ENCODE measurements at places on chromosomes 3 and 15.
A peak's percentile ranks its signal among the peaks of the same experiment; 100 is the strongest.

GRCh38 chr3:179168918-179169317, 20.8 kb downstream of the PIK3CA start:
- DNase-seq: no peak

DNA sequence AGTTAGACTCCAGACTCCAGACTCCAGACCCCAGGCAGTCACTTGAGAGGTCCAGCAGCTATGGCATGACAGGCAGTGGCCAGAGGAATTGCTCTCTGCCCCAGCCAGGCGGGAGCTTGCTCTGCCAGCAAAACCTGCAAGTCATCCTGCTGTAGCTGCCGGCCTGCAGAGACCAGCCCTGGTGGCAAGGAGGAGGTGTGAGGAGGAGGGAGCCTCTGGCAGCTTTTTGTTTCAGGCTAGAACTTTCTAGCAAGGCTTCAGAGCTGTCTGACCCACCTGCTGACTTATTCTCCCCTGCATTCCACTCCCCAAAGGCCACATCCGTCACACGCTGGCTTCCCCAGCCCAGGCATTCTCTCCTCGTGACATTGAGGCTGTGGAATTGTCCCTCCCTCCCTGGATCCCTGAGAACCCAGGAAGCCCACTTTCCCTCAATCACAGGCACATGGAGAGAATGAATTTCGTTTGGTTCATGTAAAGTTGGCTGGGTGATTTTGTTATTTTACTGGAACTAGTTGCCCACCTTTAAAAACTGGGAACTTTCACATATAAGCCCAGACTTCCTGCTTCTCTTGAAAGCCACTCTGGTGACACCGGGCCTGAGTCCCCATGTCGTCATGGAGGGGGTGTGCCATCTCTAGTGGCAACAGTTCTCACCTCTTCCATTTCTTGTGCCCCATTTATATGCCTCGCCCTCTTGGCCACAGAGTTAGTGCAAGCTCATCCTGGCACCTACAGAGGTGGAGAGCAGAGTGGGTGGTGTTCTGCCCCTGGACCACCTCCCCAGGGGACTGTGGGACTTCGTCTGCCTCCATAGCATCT, 82.7 kb downstream of the ABHD5 start:
- DNase-seq: no peak

DNA sequence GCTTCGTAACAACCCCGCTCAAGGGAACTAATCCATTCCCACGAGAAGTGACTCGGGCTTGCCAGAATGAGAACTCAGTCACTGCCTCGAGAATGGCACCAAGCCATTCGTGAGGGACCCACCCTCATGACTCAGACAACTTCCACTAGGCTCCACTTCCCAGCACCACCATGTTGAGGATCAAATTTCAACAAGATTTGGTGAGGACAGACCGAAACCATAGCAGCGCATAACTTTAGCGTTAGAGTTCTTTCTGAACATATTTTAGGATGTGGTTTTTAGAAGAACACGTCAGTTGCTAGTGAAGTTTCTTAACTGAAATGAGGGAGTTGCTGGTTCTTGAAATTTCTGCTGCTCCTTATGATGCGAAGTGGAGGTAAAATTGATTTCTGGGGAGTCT, 13.5 kb downstream of the PTPRG start:
- DNase-seq: no peak

DNA sequence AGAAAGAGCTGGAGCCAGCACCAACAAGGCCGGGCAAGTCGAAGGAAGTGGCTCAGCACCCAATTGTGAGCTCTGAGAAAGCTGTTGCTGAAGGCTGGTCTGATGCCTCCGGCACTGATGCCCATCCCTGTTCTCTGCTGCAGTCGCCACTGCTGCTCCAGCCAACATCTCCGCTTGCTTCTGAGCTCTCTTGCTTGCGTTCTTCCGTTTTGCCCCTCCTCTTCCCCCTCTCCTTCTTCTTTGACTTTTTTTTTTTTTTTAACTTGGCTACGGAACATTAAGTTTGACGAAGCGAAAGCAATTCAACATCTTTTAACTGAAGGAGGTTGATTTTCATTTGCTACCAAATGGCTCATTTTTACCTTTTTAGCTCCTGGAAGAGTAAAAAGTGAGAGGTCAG, 442.9 kb downstream of the MCTP2 start:
- no peak for DNase-seq

- no peak for DNase-seq
Measured at GRCh38 chr3:169818316-169818715, 5.6 kb upstream of the LRRC34 start.

DNA sequence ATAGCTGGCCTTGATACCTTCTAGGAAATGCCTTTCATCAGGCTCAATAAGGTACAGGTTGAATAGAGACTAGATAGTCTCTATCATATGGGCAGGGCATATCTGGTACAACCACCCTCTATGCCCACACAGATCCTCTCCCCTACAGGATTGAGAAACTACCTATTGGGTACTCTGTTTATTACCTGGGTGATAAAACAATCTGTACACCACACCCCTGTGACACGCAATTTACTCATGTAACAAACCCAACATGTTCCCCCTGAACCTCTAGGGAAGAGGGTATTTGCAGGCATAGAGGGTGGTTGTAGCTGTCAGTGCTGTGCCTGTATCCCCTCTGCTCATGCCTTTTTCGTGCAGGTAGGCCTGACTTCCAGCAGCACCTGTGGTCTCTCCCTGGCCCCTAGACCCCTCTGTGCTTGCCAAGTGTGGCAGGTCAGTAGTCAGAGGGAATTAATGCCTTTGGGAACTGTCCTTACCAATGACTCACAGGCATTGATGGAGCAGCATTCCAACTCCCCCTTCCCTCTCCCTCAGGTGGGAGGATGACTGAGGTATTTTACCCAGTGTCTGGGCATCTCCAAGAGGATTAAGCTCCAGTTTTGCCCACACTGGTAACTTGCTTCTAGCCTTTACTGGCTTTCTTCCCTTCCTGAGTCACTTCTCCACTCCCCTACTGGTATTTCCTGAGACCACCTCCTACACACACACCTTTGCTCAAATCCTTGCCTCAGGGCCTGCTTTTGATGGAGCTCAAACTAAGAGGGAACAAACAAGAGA, 18.3 kb downstream of the CLSTN2 start:
- DNase-seq: no peak

- no peak for DNase-seq
Measured at GRCh38 chr3:14922863-14923262, 24.5 kb upstream of the NR2C2 start.

DNA sequence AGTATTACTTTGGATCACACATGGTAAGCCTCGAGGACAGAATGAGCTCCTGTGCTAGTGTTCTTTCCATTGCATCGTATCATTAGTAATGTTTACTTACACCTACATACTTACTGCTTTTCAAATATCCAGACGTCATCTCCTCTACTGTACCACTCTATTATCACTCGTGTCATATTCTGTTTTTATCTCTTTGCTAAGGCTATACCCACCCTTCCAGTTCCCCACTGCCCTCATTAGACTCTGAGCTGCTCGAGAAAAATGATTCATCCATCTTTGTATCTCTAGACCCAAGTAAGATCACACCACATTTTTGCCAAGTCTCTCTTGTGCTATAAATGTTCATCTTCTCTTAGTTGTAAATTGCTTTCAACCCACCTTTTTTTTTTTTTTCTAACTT, 245.7 kb downstream of the TIGIT start:
- DNase-seq: no peak

- peak; percentile 16 for DNase-seq
Measured at GRCh38 chr3:32313723-32314473, 75.4 kb downstream of the CMTM8 start.

DNA sequence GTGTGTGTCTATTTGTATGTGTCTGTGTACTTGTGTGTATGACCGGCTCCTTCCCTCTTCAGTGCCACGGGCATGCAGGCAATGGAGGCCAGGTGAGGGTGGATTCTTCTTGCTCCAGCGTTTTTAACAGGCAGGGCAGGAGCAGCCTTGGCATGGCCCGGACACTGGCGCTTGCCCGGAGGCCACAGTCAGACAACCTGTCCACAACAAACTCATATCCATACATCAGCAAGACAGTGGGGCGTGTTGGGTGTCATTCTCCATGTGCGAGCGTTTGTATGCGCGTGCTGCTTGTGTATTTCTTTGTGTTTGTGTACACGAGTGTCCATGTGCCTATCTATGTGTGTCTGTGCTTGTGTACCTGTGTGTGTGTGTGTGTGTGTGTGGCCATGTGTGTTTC, 29.8 kb downstream of the PTH1R start:
- DNase-seq: no peak

DNA sequence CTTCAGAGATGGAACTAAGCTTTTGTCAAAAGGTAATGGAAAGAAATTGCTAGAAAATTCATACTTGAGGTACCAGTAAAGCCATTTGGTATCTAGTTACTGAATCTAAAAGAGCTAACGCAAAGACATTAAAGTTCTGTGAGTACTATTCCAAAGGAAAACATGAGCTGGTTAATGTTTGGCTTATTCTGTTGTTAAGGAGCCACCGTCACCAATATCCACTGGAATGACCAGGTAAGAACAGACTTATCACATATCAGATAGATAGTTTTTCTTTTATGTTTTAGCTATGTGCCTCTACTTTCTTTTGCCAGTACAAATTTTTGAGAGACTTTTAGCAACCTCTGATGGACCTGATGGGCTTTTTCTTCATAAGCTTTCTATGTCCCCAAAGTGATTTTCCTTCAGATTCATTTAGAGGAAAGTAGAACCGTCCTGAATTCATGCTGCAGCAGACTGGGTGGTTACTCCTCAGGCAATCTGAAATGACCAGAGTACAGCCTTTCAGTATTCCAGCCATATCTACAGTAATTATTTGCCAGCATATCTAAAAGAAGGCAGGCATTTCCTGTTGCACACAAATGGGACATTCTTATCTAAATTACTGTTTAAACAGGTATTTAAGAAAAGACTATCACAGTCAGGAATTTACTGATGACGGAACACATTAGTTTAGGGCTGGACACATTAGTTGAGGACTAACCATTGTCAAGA, 274.1 kb downstream of the MECOM start:
- DNase-seq: no peak

- DNase-seq: no peak
Measured at GRCh38 chr3:59879031-59879581, 829.3 kb upstream of the CFAP20DC start.

DNA sequence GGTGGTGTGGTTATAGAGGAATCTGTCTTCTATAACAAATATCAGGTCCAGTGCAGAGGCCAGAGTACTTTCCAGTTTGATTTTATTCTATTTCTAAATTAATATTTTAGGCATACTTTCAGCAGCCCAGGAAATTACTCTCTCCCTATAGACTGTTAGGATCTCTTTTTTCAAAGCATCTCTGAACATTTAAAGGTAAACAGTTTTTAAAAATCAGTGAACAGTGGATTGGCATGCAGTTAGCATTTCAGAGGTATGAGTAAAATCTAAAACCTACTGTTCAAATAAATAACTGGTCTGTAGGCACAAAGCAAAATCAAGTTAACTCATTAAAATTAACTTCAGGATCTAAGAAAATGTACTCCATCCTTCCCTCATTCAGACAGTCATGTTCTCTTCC, 3.0 kb downstream of the ZBED2 start:
- no peak for DNase-seq

- DNase-seq: no peak
Measured at GRCh38 chr3:35744419-35744818, 105.1 kb downstream of the ARPP21 start.

DNA sequence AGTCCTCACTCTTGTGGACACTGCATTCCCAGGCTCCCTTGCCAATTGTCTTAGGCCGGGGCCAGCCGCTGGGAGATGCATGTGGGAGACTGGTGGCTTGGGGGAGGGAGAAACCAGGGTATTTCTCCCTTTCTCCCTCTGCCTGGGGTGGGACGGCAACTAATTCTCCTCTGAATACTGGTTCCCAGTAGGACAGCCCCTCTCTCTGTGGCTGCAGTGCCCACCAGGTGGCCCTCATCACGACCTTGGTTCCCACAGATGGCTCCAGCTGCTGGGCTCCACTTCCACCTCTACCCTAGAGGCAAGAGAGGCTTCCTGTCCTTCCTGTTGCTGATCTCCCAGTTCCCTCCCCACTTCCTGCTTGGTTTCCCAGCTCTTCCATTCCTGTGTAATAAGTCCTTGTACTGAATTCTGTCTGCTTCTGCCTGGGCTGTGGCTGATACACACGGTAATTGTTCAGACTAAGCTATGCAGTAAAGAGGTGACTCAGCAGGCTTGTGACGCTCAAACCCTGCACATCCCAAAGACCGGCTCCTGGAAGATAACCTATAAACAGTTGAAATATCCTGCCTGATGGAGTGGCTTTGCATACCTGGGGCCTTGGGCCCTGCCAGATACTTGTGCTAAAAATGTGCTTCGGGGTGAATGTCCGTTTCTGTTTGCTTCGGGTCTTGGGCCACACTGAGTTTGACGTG, 20.4 kb upstream of the COPG1 start:
- no peak for DNase-seq

DNA sequence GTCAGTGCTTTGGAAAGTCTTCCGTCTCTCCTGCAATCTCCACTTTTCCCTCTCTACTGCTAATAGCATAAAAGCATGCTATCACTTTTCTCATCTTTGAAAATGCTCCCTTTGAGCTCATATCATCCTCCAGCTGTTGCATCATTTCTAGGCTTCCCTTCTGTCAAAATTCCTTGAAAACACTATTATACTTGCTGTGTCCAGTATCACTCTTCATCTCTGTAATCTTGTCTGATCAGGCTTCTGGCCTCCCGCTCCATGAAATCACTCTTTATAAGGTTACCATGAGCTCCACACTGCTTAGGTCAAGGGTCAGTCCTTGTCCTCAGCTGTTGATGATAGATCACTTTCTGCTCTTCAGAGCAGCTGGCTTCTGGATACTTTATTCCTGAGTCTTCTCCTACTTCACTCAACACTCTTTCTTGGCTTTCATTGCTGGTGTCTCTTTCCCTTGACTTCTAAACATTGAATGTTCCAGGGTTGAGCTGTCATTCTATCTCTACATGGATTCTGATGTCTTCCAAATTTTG, 50.9 kb upstream of the SPTSSB start:
- DNase-seq: no peak

DNA sequence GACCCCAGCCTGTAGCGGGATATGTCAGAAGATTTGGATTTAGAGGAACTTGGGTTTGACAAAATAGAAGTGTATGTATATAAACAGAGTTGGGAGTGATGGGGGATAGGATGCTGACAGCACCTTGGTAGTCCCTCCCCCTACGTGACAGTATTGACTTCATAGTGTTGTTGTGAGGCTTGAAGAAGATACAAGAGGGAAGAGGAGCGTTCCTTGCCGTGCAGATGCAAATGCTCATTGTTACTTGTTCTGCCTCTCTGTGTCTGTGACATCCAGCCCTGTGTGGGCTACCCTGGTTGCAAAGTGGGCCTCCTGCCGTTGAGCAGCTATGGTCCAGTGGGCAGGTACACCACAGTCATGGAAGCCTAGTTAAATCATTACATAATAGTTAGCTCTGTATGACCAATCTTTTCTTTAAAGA, 45.0 kb downstream of the SMAD3 start:
- DNase-seq: no peak

DNA sequence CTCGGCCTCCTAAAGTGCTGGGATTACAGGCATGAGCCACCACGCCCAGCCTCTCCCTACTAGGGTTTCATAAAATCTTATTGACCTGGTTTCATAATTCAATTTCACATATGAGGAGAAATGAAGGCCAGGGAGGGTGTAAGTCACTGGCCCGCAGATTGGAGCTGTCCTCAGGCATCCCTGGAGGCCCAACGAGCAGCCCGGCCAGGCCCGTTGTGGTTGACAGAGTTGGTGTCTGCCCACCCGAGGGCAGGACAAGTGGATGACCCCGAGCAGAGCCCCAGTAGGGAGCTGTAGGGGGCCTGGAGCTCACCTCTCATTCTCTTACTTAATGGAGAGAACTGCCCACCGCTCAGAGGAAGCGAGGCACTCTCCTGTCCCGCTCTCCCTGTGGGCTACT, 78.9 kb downstream of the CPN2 start:
- no peak for DNase-seq

Data from stimulated activated CD4-positive, alpha-beta T cell treated with anti-CD3 and anti-CD28 coated beads, Interleukin-1b, Interleukin-23, amount 100 ng/mL, for 24 hours (primary cell).